ENCODE measurements at places on chromosomes 5 and 9. TPM values are rescaled to one million over a fixed set of nuclear protein-coding genes. Genes with fewer than 3 reads are reported as not detected.

SLC45A2 gene
- total RNA-seq = not detected

MARVELD2 gene
- total RNA-seq = 2.6 TPM

COL5A1 gene
- total RNA-seq = 39.0 TPM

AFAP1L1 gene
- 5.1 TPM for total RNA-seq

CYLC2 gene
- not detected for total RNA-seq

PCDHB5 gene
- total RNA-seq = 1.8 TPM

DIMT1 gene
- 49.2 TPM for total RNA-seq

DNM1 gene
- total RNA-seq = 86.0 TPM

DENND1A gene
- 11.2 TPM for total RNA-seq

PGM5 gene
- total RNA-seq = not detected

SPINK4 gene
- total RNA-seq = not detected

SLCO4C1 gene
- total RNA-seq = not detected
